NB4 (cell line): ENCODE measurements at places on chromosomes 2 and 18.

DNA sequence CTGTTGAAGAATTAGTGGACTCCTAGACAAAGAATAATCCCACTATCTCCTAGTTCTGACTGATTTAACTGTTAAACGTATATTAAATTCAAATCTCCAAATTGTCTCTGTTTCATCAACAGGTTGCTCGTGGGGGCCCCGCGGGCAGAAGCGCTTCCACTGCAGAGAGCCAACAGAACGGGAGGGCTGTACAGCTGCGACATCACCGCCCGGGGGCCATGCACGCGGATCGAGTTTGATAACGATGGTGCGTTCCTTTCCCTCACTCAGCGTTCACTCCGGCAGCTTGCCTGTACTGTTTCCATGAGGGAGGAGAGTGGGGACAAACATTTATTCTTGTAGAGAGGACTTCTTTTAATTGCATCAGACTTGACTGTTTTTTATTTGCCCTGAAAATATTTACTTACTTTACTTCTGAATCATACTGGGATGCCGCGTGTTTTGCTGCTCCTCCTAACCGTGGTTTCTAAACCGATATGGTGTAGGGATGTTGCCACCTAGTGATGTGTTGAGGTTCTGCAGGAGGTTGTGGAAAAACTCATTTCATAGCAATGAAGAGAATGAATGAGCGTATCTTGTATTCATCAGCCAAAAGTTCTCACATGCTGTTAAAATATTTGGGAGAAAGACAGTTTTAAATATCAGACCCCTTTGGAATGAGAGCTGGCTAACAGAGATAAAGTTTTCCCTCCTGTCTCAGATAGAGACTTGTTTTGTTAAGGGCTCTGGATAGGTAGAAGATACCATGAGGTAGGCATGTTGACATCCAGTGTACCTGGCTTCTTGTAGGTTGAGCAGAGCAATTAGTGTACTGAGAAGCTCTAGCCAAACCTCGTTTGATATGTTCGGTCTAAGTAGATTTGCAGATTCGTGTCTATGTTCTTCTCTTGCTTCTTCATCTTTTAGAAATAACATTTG lies 38.3 kb downstream of the ITGA6 start:
- DNase-seq, result peak; percentile 85

DNA sequence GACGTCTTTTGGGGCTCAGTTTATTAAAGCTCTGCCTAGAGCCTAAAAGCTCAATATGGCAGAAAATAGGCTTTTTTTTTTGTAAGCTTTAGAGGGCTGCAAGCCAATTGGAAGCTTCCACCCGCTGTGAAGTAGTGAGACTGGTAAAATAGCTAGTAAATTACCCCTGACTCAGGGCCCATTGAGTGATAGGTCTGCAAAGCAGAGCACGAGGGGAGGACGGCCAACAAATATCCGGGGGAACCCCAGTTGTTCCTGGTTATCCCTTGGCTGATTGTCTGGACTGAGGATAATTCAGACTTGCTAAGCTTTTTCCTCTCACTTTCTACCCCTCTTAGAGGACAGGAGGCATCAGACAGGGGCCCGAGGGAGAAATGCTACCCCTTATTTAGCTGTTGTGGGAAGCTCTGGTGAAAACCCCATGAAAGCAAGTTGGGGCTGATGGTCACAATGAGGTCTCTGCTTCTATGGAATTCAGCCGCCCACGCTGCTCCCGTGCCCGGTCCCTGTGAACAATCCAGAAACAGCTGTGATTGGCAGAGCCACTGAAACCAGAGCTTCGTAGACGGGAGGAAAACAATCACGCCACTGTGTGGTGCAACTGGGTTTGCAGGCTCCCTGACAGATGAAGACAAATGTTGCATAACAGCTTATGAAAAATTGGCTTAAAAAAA lies 141.9 kb upstream of the LGALSL start:
- peak; percentile 64 for DNase-seq

- DNase-seq, result no peak
Measured at GRCh38 chr2:236883819-236884218, 201.9 kb upstream of the COPS8 start.

DNA sequence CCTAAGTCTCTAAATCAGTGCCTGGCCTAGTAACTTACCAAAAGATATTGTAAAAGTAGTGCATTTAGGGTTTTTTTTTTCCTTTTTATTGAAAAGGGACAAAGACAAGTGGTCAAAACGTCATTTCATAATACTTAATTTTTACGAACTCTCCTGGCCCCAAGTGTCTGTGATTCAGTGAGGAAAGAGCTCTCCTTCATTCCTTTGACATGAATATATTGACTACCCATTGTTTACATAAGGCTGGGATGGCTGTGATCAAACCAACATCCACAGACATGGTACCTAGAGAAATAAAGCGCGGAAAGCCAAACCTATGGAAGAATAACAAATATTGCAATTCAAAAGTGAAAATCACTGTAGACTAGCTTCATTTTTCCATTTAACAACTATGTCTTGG lies 198.4 kb downstream of the BABAM2 start:
- DNase-seq, result no peak

GRCh38 chr2:71453404-71454220 lies at the start of gene DYSF:
Gene DYSF, plus strand, starts transcription at chr2:71453561.
- peak; percentile 83 for DNase-seq

GRCh38 chr2:124988794-124989193 lies 963.7 kb downstream of the CNTNAP5 start:
- no peak for DNase-seq

GRCh38 chr2:1641523-1641922 lies 102.8 kb downstream of the PXDN start:
- DNase-seq, result no peak

DNA sequence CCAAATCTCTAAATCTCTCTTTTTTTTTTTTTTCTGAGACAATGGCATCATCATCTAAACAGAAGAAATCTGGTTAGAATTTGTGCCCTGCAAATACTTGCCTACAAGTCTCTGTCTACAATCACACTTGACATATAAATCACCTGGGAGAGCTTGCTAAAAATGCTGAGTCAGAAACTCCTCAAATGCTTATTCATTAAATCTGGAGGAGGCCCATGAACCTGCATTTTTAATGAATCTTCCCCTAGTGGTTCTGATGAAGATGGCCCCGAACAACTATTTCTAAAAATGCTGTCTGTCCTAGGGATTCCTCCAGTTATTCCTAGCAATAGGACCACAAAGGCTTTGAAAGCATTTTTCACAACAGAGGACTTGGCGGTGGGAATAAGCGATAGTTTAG lies 1.6 kb upstream of the CSRNP3 start:
- no peak for DNase-seq
